ENCODE measurements at places on chromosomes 11 and 22. TPM values are rescaled to one million over a fixed set of nuclear protein-coding genes. Genes with fewer than 3 reads are reported as not detected.
A peak's percentile ranks its signal among the peaks of the same experiment; 100 is the strongest.

DNA sequence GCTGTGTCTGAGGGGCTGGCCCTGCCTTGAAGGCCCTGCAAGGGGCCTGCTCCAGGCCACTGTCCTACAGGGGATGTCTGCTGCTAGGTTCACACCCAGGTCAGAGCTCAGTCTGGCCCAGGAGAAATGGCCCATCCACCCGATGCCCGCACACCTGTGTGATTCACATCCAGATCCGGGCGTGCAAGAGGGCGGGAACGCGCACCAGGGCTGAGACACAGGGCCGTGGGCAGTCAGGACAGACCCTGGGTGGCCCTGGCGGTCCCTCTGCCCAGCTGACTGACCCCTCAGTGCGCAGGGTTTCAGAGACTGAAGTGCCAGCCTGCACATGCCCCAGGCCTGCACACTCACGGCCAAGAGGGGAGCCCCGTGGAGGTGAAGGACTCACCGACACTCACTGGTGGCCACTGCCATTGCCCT lies 7.4 kb downstream of the TOLLIP start:
- H3K4me3 ChIP-seq: no peak overlapping the region
- H3K36me3 ChIP-seq: peaks cover 3% of the 10 kb centered on the region
- DNase-seq: no peak
- H3K27ac ChIP-seq: no peak overlapping the region

DNA sequence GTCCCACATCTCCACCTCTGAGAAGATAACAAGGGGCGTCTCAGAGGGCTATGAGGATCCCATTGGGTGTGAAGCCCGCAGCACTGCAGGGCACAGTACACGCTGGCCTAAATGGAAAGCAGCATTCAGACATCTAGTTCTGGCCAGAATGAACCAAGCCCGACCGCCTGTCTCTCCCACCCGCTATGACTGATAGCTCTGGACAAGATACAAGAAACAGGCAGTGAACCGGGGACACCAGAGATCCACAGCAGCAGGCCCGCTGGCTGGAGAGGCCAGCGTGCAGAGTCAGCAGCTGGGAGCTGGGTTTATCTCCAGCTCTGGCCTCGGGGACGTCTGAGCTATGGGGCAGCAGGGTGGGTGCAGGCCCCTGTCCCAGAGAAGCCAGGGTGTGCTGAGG lies 9.6 kb downstream of the CERK start:
- no peaks in the 10 kb centered on the region for H3K36me3 ChIP-seq
- H3K4me3 ChIP-seq: no peak overlapping the region
- H3K27ac ChIP-seq: peak overlapping the region; percentile 30
- DNase-seq: no peak

DNA sequence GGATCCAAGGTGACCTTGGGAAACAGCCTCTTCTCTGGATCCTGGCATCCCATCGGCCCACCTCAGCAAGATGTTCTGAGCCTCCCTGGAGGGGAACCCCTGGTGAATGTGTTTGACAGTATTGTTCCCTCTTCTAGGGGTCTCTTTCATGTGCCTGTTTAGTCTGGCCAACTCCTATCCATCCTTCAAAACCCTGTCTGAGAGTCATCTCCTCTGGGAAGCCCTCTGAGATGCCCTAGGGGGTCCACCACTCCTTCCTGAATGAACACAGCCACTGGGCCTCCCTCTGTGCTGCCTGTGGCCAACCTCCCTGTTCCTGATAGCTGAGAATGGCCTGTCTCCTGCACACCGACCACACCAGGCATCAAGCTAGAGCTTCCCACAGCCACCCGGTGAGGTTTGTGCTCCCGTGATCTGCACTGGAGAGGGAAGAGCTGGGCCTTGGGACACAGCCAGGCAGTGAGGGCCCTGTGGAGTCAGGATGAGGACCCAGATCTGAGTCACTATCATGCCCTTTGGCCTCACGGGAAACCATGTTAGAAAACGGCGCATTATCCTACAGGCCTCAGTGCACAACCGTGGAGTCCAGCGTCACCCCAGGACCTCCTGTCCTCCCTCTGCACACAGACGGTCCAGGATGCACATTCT lies 8.8 kb downstream of the WNT7B start:
- no peak overlapping the region for H3K4me3 ChIP-seq
- no peak overlapping the region for H3K27ac ChIP-seq
- peaks cover 9% of the 10 kb centered on the region for H3K4me1 ChIP-seq

GRCh38 chr22:23153994-23154393 lies 8.7 kb downstream of the RAB36 start:
- H3K4me3 ChIP-seq: no peak overlapping the region
- no peaks in the 10 kb centered on the region for H3K36me3 ChIP-seq
- H3K27me3 ChIP-seq: no peaks in the 10 kb centered on the region
- no peaks in the 10 kb centered on the region for H3K4me1 ChIP-seq
- H3K27ac ChIP-seq: no peak overlapping the region

GRCh38 chr11:67700548-67701262 lies 26.3 kb upstream of the ALDH3B2 start:
- no peak for DNase-seq
- no peak overlapping the region for H3K4me3 ChIP-seq
- no peaks in the 10 kb centered on the region for H3K36me3 ChIP-seq
- no peak overlapping the region for H3K27ac ChIP-seq

DNA sequence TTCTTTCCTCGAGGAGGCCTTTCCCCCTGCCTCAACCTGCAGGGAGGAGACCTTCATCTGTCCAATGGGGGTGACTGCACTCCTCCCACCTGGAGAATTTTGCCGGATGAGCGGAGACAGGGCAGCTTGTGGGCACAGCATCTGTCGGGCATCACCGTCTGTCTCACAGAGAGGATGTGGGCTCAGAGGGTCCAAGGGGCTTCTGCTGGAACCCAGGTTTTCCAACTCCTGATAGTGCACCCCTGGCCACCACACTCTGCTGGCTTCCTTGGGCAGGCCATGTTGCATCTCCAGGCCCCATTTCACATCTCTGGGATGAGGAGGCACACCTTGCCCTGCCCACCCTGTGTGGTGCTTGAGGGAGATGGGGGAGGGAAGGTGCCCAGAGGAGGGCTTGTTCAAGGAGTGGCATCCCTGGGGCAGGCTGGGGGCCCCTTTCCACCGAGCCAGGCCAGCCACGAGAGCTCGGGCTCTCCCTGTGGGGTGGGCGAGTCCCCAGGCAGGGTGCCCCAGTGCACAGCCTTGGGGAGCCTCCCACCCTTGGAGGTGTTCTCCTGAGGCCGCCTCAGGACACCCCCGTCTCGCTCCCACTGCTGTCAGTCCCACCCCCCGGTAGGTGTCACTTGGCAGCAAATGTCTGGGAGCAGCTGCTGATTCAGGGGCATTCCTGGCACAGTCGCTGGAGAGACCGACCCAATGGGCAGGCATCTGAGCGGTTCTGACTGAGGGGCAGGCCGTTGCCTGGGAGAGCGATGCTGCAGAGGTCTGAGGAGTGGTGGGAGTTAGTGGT lies 84.2 kb downstream of the MORC2 start:
- H3K4me1 ChIP-seq: peaks cover 27% of the 10 kb centered on the region
- H3K36me3 ChIP-seq: no peaks in the 10 kb centered on the region
- no peak overlapping the region for H3K27ac ChIP-seq
- no peaks in the 10 kb centered on the region for H3K27me3 ChIP-seq

Gene IGLL1
- total RNA-seq: not detected

Gene OR51G1
- not detected for total RNA-seq

DNA sequence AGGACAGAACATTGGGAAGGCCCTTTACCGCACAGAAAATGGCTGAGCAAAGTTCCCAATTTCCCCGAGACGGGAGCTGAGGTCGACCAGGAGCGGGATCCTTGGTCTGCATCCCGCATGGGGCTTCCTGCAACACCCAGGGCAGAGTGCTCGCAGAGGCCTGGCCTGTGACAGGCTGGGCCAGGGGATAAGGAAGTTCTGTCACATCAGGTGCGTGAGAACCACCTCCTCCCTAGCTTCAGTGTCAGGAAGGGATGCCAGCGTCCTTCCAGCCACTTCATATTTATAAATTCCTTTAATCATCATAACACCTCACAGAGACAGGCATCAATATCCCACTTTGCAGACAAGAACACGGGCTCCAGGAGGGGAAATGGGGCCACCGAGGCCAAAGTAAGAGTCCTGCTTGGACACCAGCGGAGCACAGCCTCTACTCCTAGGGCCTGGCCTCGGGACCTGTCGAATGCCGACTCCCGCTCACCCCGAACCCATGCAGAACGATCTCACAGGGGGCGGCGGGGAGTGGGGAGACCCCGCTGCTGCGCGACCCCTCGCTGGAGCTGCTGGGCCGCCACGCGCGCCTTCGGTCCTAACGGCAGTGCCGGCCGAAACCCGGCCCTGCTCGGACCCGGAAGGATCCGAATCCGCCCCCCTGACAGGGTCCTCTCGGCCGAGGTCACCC lies 532 bp downstream of the BET1L start:
- no peaks in the 10 kb centered on the region for H3K27me3 ChIP-seq
- peak overlapping the region; percentile 96 for H3K27ac ChIP-seq
- H3K36me3 ChIP-seq: peaks cover 17% of the 10 kb centered on the region
- H3K4me3 ChIP-seq: peak overlapping the region; percentile 56
- H3K4me1 ChIP-seq: no peaks in the 10 kb centered on the region
- no peak for DNase-seq

GRCh38 chr22:37831472-37831871 lies 8.3 kb downstream of the GALR3 start:
- no peaks in the 10 kb centered on the region for H3K27me3 ChIP-seq
- H3K36me3 ChIP-seq: peaks cover 38% of the 10 kb centered on the region
- H3K27ac ChIP-seq: no peak overlapping the region
- H3K4me3 ChIP-seq: no peak overlapping the region

Gene POU2AF2
- total RNA-seq: not detected

Gene POTEH
- not detected for total RNA-seq

GRCh38 chr11:79170321-79170720 lies 270.5 kb downstream of the TENM4 start:
- H3K27ac ChIP-seq: no peak overlapping the region
- no peak for DNase-seq
- H3K4me3 ChIP-seq: no peak overlapping the region
- H3K4me1 ChIP-seq: peaks cover 6% of the 10 kb centered on the region
- H3K36me3 ChIP-seq: no peaks in the 10 kb centered on the region
- H3K27me3 ChIP-seq: no peaks in the 10 kb centered on the region

- no peaks in the 10 kb centered on the region for H3K4me1 ChIP-seq
- DNase-seq: no peak
- peaks cover 4% of the 10 kb centered on the region for H3K27me3 ChIP-seq
Measured at GRCh38 chr11:18834754-18835466, 43.3 kb upstream of the PTPN5 start.

Gene OR1S1
- total RNA-seq: not detected

- no peak overlapping the region for H3K4me3 ChIP-seq
- H3K4me1 ChIP-seq: no peaks in the 10 kb centered on the region
- H3K27ac ChIP-seq: no peak overlapping the region
- no peaks in the 10 kb centered on the region for H3K27me3 ChIP-seq
Measured at GRCh38 chr11:14673824-14674405, 30.3 kb downstream of the PDE3B start.

GRCh38 chr22:32999039-32999815 lies 59.0 kb downstream of the SYN3 start:
- H3K36me3 ChIP-seq: no peaks in the 10 kb centered on the region
- DNase-seq: no peak
- no peak overlapping the region for H3K4me3 ChIP-seq
- H3K27me3 ChIP-seq: no peaks in the 10 kb centered on the region

DNA sequence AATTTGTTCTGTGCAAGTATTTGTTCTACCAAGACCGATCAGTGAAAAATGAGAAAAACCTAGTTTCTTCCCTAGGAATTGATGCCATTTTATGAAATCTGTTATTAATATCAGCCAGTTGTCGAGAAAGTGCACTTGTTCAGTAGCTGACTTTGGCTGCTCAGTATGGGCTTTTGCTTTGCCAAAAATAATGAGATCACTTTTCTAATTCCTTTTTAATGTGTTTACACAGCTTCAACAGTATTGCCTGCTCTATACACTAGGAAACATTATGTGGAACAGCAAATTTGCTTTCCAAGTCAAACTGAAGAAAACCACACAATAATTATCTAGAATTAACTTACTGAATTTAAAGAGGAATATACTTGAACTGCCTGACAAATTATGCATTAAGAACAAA lies 34.4 kb downstream of the SCUBE2 start:
- H3K27ac ChIP-seq: no peak overlapping the region
- H3K27me3 ChIP-seq: no peaks in the 10 kb centered on the region

Data from cardiac muscle cell (in vitro differentiated cells and primary cell).